ENCODE measurements at places on chromosomes 1 and 21. TPM values are rescaled to one million over a fixed set of nuclear protein-coding genes. Genes with fewer than 3 reads are reported as not detected.

The CSF3R gene
- 270 TPM for polyA plus RNA-seq

The LHX8 gene
- polyA plus RNA-seq = not detected

The SPRR2E gene
- polyA plus RNA-seq = not detected

DNA sequence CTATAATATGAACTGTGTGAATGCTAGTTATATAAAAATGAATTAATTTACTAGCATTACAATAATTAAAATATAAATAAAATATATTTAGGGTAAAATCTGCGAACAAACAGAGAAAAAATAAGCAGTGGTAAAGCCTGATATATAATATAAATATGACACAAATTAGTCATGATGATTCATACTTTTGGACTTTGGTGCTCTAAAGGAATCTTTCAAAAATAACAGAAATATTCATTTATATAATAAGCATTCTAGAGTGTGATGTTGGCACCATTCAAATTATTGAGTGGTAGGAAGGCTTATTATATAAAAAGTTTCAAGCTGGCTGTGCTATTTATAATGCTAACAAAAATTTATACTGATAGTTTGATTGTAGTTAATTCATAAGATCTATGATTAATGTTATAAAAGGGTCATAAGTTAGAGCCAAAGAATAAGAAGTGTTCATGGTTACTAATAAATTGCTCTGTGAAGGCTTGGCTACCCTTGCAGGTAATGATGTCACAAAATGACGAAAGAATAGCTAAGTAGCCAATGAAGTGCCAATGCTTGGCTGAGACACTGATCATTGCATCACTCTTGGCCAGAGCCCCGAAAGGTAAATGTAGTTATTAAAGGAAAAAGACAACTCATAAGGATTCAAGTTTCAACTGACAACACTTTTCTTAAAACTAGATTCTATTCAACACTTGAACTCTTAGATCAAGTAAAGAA lies 108.7 kb downstream of the USH2A start:
- DNase-seq = no peak
- H3K4me1 ChIP-seq = no peaks in the 10 kb centered on the region
- no peaks in the 10 kb centered on the region for H3K36me3 ChIP-seq

DNA sequence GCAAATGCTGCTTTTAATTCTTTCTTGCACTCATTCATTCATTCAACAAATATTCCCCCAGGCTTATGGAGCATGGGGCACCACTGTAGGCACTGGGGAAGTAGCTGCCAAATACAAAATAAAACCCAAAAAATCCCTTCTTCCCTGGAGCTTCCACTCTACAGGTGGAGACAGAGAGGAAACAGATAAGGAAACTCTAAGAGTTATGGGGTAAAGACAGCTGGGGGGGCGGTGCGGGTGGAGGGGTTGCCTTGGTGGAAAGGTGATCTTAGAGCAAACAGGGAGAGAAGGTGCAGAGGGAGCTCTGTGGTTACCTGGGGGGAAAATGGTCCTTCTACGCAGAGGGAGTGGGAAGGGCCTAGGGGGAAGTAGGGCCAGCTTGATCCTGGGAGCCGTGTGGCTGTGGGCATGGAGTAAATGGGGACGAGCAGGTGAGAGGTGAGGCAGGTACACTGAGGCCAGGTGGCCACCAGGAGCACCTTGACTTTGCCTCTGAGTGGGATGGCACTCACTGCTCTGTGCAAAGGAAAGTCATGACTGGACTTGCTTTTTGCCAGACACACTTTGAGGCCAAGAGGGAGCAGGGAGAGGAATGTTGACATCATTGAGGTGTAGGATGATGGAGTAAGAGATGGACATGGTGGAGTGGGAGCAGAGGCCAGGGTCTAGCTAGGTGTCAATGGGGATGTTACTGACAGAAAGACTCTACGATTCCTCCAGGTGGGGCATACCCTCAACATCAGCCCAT lies 152.0 kb downstream of the ETS2 start:
- H3K27ac ChIP-seq = no peak overlapping the region
- no peaks in the 10 kb centered on the region for H3K27me3 ChIP-seq
- no peak for DNase-seq
- H3K4me1 ChIP-seq = peaks cover 14% of the 10 kb centered on the region
- no peak overlapping the region for H3K4me3 ChIP-seq
- no peaks in the 10 kb centered on the region for H3K36me3 ChIP-seq

DNA sequence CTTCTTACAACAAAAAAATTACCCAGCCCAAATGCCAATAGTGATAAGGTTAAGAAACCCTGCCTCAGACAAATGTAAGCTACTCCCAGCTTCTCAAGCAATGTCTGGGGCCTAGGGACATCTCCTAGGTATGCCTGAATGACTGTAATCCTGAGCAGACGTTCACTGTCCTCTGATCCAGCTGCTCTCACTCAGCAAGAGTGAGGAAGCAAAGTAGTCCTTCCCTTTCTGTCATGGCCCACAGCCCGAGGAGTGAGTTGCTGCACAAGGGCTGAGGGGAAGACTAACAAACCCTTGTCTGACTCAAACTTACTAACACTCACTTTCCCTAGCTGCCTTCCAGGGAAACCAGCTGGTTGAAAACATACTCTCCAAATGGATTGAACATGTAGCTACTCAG lies 124.9 kb upstream of the TNFSF4 start:
- H3K27me3 ChIP-seq = no peaks in the 10 kb centered on the region
- peaks cover 18% of the 10 kb centered on the region for H3K4me1 ChIP-seq
- peak; percentile 10 for DNase-seq
- peak overlapping the region; percentile 64 for H3K27ac ChIP-seq
- no peak overlapping the region for H3K4me3 ChIP-seq

DNA sequence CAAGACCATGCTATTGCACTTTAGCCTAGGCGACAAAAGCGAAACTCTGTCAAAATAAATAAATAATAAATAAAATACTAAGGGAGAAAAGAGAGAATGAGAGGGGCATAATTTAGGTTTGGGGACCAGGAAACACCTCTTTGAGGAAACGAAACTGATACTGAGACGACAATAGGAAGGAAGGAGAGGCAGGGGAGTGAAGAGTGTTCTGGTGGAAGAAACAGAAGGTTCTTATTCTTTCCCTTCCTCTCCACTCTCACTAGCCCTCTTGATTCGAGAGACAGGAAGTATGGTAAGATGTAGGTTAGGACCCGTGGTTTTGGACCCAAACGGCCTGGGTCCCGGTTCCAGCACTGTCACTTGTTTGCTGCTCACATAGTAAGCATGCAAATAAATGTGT lies 1.6 kb upstream of the NKAIN1 start:
- no peaks in the 10 kb centered on the region for H3K36me3 ChIP-seq
- DNase-seq = peak; percentile 5
- no peak overlapping the region for H3K27ac ChIP-seq
- H3K4me3 ChIP-seq = no peak overlapping the region
- H3K4me1 ChIP-seq = peaks cover 4% of the 10 kb centered on the region
- H3K27me3 ChIP-seq = peaks cover 50% of the 10 kb centered on the region

DNA sequence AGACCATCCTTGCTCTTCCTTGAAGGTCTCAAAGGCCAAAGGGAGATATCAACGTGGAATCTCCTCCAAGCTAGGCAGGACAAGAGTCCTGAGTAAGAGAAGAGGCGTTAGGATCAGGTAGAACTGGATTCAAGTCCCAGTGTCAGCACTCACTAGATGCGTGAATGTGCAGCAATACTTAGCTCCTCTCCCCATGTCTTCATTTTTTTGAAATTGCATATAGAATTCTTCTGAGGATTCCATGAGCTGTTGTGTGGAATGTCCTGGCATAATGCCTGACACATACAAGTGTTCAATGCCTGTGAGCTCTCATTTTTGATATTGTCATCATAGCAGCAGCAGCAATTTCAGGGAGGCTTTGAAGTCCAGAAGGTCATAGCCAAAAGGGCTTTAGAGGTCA lies 333.2 kb downstream of the KCNH1 start:
- no peaks in the 10 kb centered on the region for H3K36me3 ChIP-seq
- no peaks in the 10 kb centered on the region for H3K27me3 ChIP-seq
- H3K27ac ChIP-seq = no peak overlapping the region
- H3K4me3 ChIP-seq = no peak overlapping the region

- no peaks in the 10 kb centered on the region for H3K27me3 ChIP-seq
- peaks cover 83% of the 10 kb centered on the region for H3K4me1 ChIP-seq
- peaks cover 51% of the 10 kb centered on the region for H3K36me3 ChIP-seq
- H3K4me3 ChIP-seq = peak overlapping the region; percentile 59
Observed at GRCh38 chr1:155946633-155947219, 5.3 kb downstream of the RXFP4 start.

DNA sequence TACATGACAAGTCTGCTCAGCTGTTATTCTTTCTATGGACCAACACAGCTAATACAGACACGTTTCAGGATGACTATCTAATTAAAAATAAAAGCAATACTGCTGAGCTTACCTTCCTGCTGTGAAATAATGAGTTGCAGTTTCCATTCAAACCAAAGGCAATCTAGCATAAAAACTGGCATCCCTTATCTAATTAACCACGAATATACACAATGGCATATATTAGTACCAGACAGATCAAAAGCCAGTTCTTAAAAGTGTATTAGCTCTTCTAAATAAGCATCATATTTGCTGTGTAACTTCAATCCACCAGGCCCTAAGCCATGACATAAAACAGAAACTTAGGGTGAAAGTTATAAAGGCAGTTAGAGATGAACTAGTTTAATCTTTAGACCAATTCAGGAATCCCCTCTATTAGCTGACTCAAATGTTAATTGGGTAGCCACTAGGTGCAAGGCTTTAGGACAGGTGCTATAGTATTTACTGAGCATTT lies 20.6 kb downstream of the TESK2 start:
- DNase-seq = no peak
- no peaks in the 10 kb centered on the region for H3K4me1 ChIP-seq
- no peak overlapping the region for H3K27ac ChIP-seq
- H3K4me3 ChIP-seq = no peak overlapping the region
- no peaks in the 10 kb centered on the region for H3K27me3 ChIP-seq
- no peaks in the 10 kb centered on the region for H3K36me3 ChIP-seq

DNA sequence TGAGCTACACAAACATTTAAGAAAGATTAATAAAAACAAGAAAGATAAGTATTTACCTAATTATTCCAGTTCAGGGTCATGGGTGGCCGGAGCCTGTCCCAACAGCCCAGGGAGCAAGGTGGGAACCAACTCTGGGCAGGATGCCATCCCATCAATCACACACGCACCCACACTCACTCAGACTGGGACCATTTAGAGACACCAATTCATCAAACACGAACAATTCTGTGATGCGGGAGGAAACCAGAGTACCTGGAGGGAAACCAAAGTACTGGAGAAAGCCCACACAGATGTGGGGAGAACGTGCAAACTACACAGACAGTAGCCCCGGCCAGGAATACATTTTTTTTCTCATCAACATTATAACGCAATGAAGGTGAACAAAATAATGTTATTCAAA lies 16.2 kb downstream of the WASF2 start:
- DNase-seq = no peak
- no peak overlapping the region for H3K4me3 ChIP-seq
- H3K27ac ChIP-seq = no peak overlapping the region
- H3K36me3 ChIP-seq = peaks cover 24% of the 10 kb centered on the region
- no peaks in the 10 kb centered on the region for H3K27me3 ChIP-seq
- peaks cover 75% of the 10 kb centered on the region for H3K4me1 ChIP-seq

DNA sequence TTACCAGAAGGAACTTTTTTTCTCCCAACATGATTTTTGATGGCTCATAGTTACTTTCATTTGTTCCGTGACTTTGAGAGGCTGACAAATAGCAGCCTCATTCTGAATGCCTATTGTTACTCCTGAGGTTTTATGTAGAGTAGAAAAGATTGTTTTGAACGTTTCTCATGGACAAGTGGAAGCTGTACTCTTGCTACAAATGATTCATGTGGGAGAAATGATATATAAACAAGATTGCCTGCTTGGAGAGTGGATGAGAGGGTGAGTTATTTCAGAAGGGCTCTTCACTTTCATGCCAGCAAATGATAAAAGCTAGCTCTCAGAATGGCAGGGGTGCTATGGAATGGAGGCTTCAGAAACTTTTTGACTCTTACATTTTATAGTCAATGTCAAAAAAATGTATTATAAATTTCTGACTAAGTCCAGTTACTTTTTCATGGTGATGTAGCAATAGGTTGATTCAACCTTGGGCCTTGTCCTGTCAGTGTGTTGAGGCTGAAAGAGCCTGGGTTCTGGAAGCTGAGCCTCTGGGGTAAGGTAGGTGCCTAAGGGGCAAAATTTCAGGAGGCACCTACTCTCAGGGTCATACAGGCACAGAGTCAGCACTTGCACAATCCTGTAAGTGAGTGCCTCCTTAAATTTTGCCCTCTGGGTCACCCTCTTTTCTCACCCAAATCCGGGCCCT lies 19.4 kb downstream of the JUN start:
- H3K27ac ChIP-seq = no peak overlapping the region
- no peak overlapping the region for H3K4me3 ChIP-seq
- H3K27me3 ChIP-seq = no peaks in the 10 kb centered on the region
- DNase-seq = no peak
- no peaks in the 10 kb centered on the region for H3K36me3 ChIP-seq

GRCh38 chr1:16158025-16158424 lies 2.2 kb upstream of the EPHA2 start:
- no peak overlapping the region for H3K27ac ChIP-seq
- peaks cover 57% of the 10 kb centered on the region for H3K4me1 ChIP-seq
- no peak for DNase-seq
- no peak overlapping the region for H3K4me3 ChIP-seq
- peaks cover 11% of the 10 kb centered on the region for H3K27me3 ChIP-seq

- no peak overlapping the region for H3K27ac ChIP-seq
- H3K4me3 ChIP-seq = no peak overlapping the region
- DNase-seq = no peak
- no peaks in the 10 kb centered on the region for H3K36me3 ChIP-seq
Observed at GRCh38 chr1:244041466-244042120, 9.5 kb upstream of the ZBTB18 start.

- H3K4me1 ChIP-seq = peaks cover 17% of the 10 kb centered on the region
- H3K27ac ChIP-seq = no peak overlapping the region
- no peak overlapping the region for H3K4me3 ChIP-seq
Observed at GRCh38 chr1:203167026-203167912, 8.4 kb downstream of the MYBPH start.

GRCh38 chr21:33981391-33982101 lies 65.9 kb upstream of the ATP5PO start:
- no peak overlapping the region for H3K27ac ChIP-seq
- H3K36me3 ChIP-seq = no peaks in the 10 kb centered on the region
- H3K27me3 ChIP-seq = no peaks in the 10 kb centered on the region
- no peak overlapping the region for H3K4me3 ChIP-seq

GRCh38 chr1:42756956-42757891 lies 9.6 kb downstream of the P3H1 start:
- H3K36me3 ChIP-seq = peaks cover 74% of the 10 kb centered on the region
- H3K4me3 ChIP-seq = no peak overlapping the region
- peak; percentile 54 for DNase-seq
- H3K27ac ChIP-seq = peak overlapping the region; percentile 39
- H3K4me1 ChIP-seq = no peaks in the 10 kb centered on the region

DNA sequence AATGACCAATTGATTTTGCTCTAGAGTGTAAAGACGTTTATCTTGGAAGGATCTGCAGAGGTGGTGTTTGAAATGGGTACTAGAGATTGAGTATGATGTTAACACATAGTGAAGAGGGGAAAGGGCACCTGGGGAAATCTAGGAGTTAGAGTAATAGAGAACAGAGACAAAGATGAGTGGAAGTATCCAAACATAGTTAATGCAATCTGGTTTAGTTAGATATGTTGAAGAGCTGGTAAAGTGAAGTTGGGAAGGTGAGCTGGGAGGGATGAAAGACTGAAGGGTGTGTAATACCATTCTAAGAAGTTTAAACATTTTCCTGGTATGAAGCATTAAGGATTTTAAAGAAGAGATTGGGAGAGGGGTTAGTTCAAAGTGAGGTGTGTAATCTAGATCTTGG lies 11.0 kb downstream of the XPR1 start:
- no peaks in the 10 kb centered on the region for H3K27me3 ChIP-seq
- H3K36me3 ChIP-seq = no peaks in the 10 kb centered on the region
- DNase-seq = no peak
- H3K27ac ChIP-seq = no peak overlapping the region

GRCh38 chr1:51989582-51990477 lies 670 bp downstream of the RAB3B start:
- H3K27me3 ChIP-seq = peaks cover 32% of the 10 kb centered on the region
- H3K27ac ChIP-seq = no peak overlapping the region
- no peaks in the 10 kb centered on the region for H3K4me1 ChIP-seq
- H3K36me3 ChIP-seq = no peaks in the 10 kb centered on the region
- no peak overlapping the region for H3K4me3 ChIP-seq

Data from CD14-positive monocyte (primary cell).